Activated gamma-delta T cell treated with anti-CD3 and anti-CD28 coated beads, Interleukin-2, amount 50 U/mL, for 16 hours (primary cell): ENCODE measurements at places on chromosomes 2 and 18.

DNA sequence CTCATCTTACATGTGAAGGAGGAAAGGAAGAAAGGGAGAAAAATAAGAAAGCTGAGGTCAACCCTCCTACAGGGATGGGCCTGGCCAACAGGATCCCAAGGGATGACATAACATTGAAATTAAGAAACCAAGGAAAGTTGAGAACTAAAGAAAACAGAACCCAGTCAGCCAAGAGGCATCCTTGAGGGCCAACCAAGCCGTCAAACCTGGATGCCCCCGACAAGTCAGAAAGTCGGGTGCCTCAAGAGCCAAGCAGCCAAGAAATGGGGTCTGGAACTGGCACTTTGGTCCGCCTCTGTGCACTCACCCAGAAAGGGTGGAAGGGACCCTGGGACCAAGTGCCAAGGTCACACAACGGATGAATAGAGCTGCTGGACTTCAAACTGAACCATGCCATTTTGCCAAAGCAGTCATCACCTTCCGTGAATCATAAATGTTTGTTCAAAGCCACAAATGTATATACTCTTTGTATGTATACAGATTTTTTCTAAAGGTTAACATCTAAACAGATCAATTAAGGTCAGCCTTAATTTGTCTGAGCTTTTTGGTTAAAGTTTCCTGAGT is 27.0 kb upstream of the PTPN4 start:
- no peak for DNase-seq

GRCh38 chr18:34807106-34807796 is 97.2 kb downstream of the DTNA start:
- DNase-seq: no peak

DNA sequence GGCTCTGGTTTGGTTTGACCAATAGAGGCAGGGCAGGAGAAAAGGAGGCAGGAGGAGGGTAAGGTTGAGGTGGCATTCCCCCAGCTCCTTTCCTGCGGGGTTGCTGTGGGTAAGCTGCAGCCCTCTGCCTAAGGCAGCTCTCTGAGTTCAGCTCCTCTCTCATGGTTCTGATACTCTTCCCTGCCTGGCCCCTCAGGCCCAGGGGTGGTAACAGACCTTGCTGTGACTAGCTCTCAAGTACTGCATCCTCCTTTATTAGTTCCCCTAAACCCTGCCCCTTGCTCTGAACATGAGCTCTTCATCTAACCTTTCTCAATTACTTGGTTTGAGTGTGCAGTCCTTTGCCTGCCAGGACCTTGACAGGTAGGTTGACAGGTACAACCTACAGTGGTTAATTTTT is 205.5 kb downstream of the SLC4A3 start:
- no peak for DNase-seq

DNA sequence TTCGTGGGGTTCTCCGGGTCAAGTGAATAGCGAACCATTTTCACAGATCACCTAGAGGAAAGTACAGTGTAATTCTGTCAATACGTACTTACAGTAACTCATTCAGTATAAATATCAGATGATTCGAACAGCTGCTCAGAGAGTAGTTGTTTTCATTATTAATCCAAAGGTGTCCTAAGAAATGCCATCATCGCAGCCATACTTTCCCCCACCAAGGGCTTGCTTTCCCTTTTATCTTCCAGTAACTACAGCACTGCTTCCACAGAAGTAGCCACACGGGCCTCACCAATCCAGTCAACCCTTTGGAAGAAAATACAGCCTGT is 4.5 kb upstream of the C18orf32 start:
- DNase-seq: no peak
